ENCODE measurements at places on chromosomes 5 and 9.

DNA sequence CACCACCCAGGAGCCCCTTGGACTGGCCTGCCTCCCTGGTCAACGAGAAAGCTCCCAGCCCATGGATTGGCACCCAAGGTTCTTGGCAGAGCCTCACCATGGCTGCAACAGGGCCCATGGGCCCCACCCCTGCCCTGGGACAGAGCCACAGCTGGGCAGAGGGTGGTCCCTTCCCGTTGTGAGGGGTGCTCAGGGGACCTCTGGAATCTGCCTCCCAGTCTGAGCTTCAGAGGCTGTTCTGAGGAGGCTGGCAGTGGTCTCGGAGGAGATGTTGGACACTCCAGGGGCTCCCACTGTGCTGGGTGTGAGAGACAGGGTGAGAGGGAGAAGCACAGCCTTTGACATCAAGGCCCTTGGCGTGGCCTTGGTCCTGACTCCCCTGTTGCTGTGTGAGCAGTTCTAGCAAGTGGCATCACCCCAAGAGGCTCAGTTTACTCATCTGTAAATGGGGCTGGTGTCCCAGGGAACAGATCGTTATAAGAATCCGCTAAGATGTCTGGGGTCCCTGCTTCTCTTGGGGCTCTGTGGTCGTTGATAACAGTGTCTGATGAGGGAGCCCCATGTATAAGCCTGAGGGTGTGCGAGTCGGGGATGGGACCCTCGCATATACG is 33.0 kb downstream of the LHX3 start:
- no peak for DNase-seq

GRCh38 chr5:142334538-142334937 is 9.7 kb upstream of the SPRY4 start:
- DNase-seq: no peak

- no peak for DNase-seq
Observed at GRCh38 chr5:7852542-7852941, 1.6 kb upstream of the CFAP90 start.

GRCh38 chr5:107813559-107813958 is 142.8 kb upstream of the EFNA5 start:
- no peak for DNase-seq

DNA sequence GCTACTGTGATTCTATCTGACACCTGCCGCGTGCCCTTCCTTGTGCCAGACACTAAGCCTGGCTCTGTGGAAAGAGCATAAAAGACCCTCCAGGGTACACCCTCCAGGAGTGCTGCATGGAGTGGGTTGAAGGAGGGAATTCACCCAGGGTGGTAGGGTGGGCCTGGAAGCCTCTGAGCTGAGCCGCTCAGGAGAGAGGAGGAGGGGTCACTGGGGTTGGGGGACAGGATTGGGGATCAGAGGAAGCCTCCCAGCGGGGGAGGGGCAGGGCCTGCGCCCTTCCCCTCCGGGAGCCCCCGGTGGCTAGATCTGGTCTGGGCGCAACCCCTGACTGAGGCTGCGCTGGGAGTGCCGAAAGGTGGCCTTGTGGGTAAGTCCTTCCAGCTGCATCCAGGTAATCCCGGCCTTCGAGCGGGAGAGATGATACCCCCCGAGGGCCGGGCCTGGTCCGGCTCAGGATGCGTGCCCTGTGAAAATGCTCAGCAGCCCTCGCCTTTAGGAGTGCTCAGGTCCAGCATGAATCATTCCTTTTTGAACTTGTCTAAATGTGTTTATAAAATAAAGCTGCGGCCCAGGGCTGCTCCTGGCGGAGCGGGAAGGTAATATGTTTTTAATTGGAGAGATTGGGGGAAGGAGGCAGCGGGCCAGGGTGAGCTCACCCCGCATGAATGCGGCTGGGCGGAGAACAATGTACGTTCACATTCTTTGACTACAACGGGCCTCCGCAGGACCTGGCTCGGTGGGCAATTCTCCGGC is 118.1 kb upstream of the SMIM23 start:
- no peak for DNase-seq

All from T-helper 17 cell (primary cell).